ENCODE measurements at places on chromosomes 11 and 22.

GRCh38 chr11:95100191-95100648 lies 10.6 kb downstream of the ENDOD1 start:
- no peak for DNase-seq

- DNase-seq = no peak
Measured at GRCh38 chr11:65646288-65646957, 8.5 kb downstream of the SIPA1 start.

DNA sequence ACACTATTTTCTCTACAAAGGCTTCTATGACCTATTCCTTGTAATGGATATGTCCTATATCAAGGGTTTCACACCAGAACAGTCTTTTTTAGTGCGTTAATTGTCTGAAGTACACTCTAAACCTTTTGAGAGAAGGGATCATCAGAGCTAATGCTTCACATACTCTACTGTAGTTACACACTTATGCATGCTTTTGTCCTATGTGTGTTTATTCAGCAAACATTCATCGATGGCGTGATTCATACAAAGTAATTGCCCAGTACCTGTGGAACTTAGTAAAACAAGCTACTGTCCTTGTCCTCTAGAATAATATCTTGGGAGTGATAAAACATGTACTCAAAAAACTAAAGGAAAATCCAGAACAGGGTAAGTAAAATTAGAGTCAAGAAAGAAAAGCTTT lies 139.2 kb downstream of the GUCY1A2 start:
- no peak for DNase-seq

DNA sequence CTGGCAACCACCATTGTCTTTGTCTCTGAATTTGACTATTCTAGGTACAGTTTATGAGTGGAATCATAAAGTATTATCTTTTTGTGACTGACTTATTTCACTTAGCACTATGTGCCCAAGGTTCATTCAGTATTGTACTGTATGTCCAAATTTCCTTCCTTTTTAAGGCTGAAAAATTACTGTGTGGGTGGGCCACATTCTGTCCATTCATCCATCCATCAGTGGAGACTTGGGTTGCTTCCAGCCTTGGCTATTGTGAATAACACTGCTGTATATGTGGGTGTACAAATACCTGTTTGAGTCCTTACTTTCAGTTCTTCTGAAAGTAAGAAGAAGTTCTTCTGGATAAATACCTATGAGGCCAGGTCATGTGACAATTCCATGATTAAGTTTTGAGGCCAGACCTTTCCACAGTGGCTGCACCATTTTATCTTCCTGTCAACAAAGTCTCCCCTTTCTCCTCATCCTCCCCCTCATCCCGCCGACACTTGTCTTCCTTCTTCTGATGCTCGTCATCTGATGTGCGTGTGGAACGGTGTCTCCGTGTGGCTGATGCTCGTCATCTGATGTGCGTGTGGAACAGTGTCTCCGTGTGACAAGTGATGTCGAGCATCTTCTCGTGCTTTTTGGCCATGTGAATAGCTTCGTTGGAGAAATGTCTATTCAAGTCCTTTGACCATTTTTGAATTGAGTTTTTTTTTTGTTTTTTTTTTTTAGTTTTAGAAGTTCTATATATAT lies 49.5 kb downstream of the SBF1 start:
- DNase-seq = no peak

GRCh38 chr22:50141462-50141861 lies 29.1 kb upstream of the PANX2 start:
- DNase-seq = no peak

GRCh38 chr11:2447253-2447950 lies 2.6 kb downstream of the KCNQ1 start:
- DNase-seq = no peak

- peak; percentile 38 for DNase-seq
Measured at GRCh38 chr22:31229402-31230079, 17.4 kb downstream of the LIMK2 start.

GRCh38 chr11:13462901-13463778 lies at the start of gene BTBD10:
BTBD10 (minus strand) TSS chr11:13463222; CDS start chr11:13445124, 18,098 bp downstream.
- peak; percentile 95 for DNase-seq

GRCh38 chr11:65586676-65587075 lies 8.9 kb downstream of the KCNK7 start:
- no peak for DNase-seq

DNA sequence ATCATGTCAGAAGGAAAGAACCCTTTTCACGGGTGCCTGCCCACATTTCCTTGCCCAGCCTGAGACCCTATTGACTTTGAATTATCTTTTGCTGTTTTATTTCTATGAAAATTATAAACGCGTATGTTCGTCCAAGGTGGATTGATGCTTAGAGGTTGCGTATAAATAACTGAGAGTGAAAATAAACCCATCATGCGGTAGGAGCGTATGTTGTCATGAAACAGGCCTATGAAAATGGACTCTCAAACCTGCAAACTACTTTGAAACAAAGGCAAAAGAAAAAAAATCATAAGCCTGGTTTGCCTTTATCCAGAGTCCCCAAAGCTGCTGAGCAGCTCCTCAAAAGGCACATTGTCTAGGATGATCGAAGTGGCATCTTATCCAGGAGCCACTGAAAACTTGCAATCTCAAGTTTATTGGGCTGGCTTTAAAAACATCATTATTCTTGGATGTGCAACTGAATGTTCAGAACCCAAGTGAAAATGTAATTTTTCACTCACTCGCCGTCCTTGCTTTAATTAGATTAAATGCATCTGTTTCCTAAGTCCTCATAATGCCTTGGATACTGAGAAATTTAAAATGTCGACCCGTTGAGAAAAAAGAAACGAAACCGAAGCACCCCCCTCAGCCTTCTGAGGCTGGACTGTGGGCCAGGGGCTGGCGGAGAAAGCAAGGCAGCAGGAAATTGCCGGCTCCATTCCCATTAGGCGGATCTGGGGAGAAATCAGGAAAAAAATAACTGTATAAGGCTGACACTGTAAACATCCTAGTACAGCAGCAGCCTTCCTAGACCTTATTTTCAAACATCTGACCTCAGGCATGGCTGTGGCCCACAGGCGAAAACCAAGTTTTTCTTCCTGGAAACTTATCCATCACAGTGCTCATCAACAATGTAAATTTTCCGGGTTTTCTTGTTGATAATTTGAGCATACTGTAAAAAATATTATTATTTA lies 82.9 kb upstream of the PPARA start:
- DNase-seq = no peak

DNA sequence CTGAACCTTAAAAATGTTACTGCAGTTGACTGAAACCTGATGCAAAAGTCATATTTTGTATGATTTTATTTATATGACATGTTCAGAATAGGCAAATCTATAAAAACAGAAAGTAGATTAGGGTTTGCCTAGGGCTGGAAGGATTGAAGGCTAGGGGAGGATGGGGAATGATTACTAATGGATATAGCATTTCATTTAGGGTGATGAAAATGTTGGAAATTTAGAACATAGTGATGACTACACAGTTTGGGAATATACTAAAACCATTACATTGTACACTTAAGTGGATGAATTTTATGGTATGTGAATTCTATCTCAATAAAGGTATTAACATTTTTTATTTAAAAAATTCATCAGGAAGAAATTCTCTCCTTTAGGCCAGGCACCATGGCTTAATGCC lies 22.9 kb upstream of the PAFAH1B2 start:
- peak; percentile 82 for DNase-seq

GRCh38 chr22:41927813-41928212 lies 1.2 kb upstream of the TNFRSF13C start:
- no peak for DNase-seq

- DNase-seq = no peak
Measured at GRCh38 chr11:46288451-46288850, 11.0 kb downstream of the CREB3L1 start.
